Activated T-cell treated with anti-CD3 and anti-CD28 coated beads, Interleukin-2, amount 50 U/mL, for 4 hours (primary cell): ENCODE measurements at places on chromosomes 4 and X. TPM values are rescaled to one million over a fixed set of nuclear protein-coding genes. Genes with fewer than 3 reads are reported as not detected.

DNA sequence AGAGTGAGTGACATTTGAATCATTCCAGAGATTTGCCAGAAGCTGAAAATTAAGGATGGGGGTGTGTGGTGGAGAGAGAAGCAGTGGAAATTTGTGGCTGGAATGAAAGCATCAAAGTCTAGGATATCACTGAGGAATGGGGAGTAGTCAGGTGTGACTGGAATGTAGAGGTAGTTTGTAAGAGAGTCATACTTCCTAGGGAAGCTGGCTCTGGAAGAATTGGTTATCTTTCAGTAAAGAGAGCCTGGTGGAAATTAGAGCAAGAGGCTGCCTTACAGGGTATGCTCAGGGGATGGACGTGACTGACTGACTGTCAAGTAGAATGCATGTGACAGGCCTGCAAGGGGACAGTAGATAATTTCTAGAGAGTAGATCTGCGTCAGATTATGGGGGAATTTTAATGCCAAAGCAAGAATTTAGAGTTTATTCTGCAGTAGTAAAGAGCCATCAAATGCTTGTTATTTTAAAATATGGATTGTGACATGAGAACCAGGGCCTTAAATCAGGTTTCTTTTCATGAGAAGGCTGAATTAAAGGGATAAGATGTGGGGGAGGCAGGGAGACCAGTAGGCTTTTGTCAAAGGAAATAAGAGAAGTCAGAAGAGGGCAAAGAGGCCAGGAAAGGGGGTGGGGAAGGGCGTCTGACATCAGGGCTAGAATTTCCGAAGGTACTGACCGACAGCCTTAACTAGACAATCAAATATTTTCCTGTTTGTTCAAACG is 109.9 kb downstream of the AFF1 start:
- DNase-seq: no peak

DNA sequence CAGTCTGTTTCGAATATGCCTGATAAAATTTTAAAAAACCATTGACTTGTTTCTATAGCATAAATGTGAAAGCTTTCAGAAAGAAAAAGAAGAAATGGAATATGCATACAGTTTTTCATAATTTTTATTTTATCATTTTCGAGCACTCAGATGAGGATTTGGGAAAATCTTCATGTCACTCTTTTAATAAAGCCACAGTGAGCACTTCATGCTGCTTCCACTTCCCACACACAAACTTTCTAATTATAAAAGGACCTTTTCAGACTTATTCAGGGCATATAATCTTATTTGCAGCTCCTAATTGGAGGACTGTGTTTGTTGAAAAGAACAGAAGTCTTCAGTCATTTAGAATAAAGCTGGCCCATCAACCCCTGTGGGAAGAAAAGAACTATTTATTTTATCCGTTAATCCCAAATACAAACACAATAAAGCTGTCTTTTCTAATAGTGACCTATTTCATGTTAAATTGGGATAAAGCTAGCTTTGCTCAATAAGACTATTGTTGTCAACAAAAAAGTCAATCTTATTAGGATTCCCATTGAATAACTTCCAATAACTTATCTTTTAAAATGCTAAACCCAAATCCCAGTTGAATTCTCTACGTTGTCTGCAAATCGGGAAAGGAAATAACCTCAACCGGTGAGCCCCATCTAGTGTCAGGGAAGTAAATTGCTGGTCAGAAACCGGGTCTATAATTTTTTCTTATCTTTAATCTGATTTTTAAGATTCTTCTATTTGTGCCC is 211.5 kb downstream of the PDGFRA start:
- no peak for DNase-seq

Gene ZCCHC18
- total RNA-seq: 0.86 TPM

- no peak for DNase-seq
Observed at GRCh38 chrX:72027914-72028307, 103.8 kb downstream of the RTL5 start.

DNA sequence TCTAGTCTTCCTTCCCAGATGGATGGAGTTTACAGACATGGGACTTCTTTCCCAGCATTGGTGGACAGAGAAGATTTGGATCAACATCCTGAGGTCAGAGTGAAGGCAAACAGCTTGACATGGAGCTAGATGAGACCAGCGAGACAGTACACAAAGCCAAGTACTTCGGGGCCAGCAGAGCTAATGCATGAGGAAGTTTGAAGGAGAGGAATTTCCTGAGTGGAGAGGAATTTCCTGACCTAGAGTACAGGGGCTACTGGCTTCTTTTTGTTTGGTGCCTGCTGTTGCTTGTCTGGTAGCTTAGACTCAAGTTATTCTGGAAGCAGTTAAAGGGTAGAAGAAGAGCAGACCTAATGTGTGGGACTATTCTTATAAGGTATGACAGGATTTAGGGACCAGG is 69.1 kb upstream of the EOLA2 start:
- DNase-seq: no peak

DNA sequence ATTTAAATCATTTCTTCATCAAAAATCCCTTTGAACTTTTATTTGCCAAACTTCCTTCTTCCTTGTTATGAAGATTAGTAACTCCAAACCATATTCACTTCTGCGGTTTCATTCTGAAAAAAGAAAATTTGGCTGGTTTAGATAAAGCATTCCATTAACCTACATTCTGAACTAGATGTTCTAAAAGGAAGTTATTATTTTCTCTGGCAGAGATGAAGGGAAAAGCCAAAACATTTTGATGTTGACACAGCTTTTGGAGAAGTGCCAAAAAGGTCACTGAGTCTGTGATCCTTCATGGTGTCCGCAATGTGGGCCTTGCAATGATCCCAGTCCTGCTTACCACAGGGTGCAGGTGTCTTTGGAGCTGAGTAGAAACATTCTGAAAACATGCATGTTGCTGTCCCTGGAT is 36.0 kb downstream of the CXCL8 start:
- no peak for DNase-seq

DNA sequence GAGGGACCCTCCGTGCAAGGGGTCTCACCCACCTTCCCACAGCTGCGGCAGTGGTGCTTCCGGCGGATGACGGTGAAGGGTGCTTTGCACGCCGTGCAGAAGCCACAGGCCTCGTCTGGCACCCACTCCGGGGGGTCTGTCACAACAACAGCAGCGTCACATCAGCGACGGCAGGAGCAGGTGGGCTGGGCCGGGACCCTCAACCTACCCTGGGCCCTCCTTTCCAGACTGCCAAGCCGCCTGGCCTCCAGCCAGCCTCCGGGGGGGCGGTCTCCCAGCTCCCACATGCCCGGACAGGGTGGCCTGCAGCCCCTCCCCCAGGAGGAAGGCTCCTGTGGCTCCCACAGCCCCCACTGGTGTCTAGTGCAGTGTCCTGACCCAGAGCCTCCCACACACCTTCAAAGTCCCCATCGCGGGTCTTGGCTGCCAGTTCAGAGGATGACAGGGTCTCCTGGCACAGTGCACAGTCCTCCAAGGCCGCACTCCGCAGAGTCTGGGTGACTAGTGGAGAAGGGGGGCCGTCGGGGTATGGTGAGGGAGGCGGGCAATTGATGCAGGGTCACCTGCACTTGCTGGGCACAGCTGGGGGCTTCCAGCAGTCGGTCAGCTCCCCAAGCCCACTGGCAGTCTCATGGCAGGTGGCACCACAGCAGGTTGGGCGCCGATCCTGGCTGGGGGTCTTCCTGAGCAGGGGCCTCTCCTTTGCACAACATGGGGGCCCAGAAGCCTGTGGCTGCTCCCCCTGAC is 9.5 kb upstream of the MXD4 start:
- DNase-seq: no peak

DNA sequence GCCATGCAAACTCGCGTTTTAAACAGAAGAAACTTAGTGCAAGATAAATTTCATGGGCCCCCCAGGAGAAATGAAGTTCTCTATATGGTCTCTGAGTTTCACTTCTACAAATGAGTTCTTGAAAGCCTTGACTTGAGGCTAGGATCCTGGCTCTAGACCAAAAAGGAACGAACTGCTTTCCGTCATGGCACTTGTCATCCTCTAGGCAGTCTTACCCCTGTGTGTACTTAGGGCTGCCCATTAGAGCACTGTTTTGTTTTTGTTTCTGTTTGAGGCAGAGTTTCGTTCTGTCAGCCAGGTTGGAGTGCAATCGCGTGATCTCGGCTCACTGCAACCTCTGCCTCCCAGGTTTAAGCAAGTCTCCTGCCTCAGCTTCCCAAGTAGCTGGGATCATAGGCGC is 29.0 kb downstream of the RNF4 start:
- DNase-seq: no peak

GRCh38 chrX:155988859-155989258 is 8.6 kb upstream of the IL9R start:
- DNase-seq: no peak
